ENCODE measurements at places on chromosomes 2 and 18.

DNA sequence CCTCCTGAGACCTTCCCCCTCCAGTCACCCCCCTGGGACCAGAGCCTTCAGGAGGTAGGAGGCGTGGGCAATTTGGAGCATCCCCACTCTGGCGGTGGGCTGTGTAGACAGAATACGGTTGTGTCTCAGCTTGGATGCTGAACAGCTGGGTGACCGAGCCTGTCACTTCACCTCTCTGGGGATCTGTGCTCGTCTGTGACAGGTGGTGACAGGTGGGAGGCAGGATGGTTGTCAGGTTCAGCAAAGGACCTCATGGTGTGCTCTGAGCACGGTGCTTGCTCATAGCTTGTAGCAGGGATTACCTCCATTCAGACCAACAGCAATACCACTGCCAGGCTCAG is 186.5 kb upstream of the HS6ST1 start:
- no peak for DNase-seq

- DNase-seq, result no peak
Measured at GRCh38 chr18:23596183-23596582, 9.9 kb upstream of the NPC1 start.

DNA sequence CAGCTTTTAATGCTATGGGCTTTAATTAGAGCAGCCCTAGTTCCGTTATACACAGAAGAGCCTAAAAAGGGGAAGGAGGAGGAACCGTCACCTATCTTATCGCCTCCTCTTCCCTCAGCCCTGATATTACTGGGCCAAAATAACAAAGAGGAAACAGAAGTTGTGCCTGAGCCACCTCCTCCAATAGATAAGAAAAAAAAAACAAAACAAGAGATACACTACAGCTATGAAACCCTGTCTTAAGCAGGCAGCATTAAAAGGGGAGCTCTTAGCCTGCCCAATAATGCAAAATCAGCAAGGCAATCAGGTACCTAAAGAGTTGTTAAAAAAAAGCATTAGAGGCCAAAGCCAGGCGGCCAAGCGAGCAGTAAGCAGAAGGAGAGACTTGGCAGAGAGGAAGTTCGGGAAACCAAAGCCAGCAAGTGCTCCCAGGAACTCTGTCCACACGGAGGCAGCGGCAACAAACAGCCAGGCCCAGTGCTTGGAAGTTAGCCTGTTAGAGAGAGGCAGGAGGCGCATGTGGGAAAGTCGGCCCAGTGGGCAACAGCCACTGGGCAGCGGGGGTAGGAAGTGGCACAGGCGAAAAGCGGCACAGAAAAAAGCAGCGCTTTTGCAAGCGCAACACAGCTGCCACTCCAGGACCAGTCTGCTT is 41.8 kb upstream of the PDK1 start:
- no peak for DNase-seq

GRCh38 chr2:176976736-176977685 is 235.6 kb upstream of the HNRNPA3 start:
- DNase-seq, result no peak

GRCh38 chr2:42843611-42844010 is 51.2 kb upstream of the HAAO start:
- DNase-seq, result no peak

- no peak for DNase-seq
Measured at GRCh38 chr2:9774266-9774665, 69.0 kb upstream of the TAF1B start.

DNA sequence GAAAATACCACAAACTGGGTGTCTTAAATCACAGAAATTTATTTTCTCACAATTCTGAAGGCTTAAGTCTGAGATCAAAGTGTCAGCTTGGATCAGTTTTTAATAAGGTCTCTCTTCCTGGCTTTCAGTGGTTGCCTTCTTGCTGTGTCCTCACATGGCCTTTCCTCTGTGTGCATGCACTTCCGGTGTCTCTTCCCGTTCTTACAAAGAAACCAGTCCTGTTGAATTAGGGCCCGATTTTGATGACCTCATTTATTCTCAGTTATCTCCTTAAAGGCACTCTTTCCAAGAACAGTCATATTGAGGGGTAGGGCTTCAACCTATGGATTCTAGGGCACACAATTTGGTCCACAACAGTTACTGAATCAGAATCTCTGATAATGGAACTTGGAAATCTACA is 5.4 kb upstream of the XIRP2 start:
- DNase-seq, result no peak

GRCh38 chr2:197191177-197191939 is 119.2 kb downstream of the ANKRD44 start:
- DNase-seq, result no peak

DNA sequence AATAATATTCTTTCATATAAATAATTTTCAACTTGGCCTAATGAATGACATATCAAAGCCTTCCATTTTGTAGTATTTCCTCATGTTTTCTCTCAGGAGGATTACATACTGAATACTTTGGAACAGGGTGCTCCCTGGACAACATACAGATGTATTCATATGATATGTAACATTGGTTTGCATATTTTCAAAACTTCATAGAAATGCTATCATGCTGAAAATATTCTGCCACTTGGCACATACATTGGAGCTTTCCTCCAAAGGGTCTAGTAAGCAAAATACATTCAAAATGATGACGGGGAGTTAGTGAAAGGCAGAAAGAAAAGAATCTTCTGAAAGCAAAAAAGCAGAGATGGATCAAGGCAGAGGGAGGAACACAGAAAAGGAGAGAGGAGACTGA is 38.1 kb upstream of the RTN4 start:
- DNase-seq, result no peak

DNA sequence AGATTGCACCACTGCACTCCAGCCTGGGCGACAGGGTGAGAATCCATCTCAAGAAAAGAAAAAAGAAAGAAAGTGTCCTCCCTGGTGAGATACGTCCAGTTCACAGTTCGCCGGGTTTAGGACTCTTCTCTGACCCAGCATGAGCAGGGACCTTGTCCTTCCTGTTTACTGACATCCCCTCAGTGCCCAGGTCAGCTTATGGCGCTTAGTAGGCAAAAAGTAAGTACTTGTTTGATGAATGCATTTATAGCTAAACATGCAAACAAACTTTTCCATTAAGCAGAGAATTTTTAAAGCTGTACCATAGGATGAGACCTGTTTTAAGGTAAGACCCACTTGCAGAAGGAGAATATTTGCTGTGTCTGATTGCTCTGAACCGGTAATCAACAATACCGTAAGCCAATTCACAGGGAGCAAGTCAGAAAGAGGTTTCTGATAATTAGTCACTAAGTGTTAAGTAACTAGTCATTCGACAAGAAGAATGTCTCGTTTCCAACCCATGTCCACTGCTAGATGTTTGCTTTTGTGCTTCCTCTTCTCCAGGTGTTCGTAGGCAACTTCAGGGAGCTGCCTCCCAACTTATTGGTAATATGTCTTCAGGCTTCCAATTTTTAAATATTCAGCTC is 40.0 kb downstream of the MOGAT1 start:
- DNase-seq, result no peak

DNA sequence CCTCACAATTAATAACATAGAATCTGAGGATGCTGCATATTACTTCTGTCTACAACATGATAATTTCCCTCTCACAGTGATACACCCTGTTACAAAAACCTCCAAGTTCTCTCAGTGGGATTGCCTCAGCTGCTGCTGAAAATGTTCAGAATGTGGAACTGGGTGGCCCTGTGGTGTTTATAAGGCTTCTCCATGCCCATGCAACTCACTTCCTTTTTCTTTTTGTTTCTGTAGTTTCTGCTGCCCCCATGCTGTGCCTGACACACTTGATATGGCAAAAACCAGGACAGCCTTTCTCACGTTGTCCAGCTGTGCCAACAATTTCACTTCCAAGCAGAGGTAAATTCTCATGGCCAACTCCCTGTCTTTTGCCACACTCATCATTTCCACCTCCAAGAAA is 206.2 kb downstream of the RPIA start:
- DNase-seq, result no peak
